Effector CD4-positive, alpha-beta T cell (primary cell): ENCODE measurements at places on chromosomes 1 and 21.
A peak's percentile ranks its signal among the peaks of the same experiment; 100 is the strongest.

- no peak for DNase-seq
Observed at GRCh38 chr1:5970610-5971273, 21.5 kb downstream of the NPHP4 start.

- DNase-seq, result peak; percentile 41
Observed at GRCh38 chr1:160206036-160206389, 829 bp downstream of the PEA15 start.

DNA sequence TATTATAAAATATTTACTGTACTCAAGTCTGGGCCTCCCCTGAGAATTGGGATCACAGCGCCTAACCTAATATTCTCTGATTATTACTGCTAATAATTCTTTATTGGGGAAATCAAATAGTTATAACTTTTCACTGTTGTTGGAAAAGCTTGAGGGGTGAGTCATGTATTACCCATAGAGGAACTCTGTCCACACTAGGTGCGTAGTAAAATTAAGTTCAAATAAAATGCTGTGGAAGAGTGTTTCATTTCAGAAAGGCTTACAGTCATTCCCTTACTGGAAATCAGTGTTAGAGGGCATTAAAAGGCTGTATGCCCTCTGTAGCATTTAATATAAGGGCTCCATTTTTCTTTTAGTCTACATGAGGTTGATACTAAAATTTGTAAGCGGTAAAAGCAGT, 135.0 kb upstream of the NFIA start:
- no peak for DNase-seq

GRCh38 chr21:40923407-40923806, 76.4 kb upstream of the DSCAM start:
- DNase-seq, result no peak

DNA sequence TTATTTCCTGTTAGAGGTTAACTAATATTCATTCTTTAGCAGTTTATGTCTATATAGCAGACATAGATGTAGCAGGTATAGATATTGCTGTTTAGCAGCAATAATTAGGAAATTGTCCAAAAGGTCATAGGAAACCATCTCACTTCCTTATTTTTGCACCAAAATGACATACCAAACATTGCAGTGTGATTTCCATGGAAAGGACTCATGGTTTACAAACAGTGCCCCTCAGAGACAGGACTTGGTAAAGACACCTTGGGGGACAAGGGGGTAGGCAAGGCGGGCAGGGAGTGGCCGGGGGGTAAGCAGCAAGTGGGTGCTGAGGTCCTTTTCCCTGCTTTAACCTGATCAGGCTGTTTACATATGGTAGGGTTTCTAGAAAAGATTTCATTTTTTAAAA, 30.5 kb downstream of the BATF3 start:
- DNase-seq, result no peak

GRCh38 chr21:39052718-39053117, 130.5 kb downstream of the PSMG1 start:
- DNase-seq, result no peak

DNA sequence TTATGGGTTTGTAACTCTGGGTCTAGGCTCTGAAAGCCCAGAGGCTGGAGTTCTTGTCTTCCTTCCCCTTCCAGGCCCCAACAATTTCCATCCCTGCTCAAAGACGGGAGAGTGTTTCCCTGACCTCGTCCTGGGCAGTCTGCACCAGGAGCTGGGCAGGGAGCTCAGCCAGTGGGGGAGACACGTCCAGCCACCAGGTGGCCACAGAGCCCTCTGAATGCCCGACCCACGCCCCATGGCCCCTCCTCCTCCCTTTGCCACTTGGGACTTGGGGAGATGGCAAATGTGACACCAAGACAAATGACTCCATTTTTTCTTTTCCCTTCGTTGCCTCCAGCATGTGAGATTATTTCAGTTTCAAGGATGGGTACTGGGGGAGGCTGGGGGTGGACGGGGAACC, 159.9 kb upstream of the AJAP1 start:
- DNase-seq, result no peak

- DNase-seq, result no peak
Observed at GRCh38 chr1:15702722-15703550, 18.8 kb downstream of the PLEKHM2 start.

GRCh38 chr1:160024195-160024905, 7.4 kb downstream of the PIGM start:
- no peak for DNase-seq

DNA sequence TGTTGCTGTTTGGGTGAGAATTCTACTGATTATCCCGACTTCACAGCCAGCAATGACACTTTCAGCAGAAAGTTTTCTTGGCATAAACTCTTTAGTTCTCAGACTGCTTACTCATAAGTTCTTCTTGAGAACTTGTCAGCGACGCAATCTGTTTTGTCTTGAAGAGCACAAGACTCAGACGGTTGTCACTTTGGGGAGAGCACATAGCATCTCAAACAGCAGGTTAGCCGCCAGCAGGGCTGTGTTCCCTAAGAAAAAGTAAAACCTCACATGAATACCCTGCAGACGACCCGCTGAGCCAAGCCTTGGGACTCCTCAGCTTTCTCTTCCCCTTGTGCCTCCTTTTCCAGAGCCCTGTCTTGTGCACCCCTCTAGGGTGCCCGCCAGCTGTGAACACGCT, 11.4 kb downstream of the AGMAT start:
- DNase-seq, result no peak

DNA sequence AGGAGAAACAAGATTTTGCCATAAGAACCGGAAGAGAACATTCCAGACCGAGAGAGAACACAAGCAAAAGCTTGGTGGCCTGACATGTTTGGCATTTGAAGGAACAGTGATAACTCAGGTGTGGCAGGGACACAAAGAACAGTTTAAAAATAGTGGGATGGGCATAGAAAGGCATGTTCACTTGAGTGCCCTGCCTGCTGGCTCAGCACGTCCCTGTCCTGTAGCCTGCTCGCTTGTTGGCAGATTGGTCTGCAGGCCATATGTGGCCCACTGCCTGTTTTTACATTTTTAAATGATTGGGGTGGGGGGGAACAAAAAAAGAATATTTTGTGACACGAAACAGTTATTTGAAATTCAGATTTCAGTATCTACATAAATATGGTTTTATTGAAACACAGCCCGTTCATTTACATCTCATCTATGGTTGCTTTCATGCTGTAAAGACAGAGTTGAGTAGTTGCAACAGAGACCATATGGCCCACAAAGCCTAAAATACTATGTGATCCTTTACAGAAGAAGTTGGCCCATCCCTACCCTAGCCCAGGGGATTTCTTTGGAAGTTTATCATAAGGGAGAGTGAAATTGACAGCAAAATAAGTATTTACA, 100.7 kb downstream of the RGL1 start:
- no peak for DNase-seq

- no peak for DNase-seq
Observed at GRCh38 chr1:209617047-209617673, 33.6 kb downstream of the CAMK1G start.

- no peak for DNase-seq
Observed at GRCh38 chr1:159829273-159829634, 2.6 kb downstream of the SLAMF8 start.

- DNase-seq, result no peak
Observed at GRCh38 chr1:240084337-240084736, 7.3 kb upstream of the FMN2 start.

DNA sequence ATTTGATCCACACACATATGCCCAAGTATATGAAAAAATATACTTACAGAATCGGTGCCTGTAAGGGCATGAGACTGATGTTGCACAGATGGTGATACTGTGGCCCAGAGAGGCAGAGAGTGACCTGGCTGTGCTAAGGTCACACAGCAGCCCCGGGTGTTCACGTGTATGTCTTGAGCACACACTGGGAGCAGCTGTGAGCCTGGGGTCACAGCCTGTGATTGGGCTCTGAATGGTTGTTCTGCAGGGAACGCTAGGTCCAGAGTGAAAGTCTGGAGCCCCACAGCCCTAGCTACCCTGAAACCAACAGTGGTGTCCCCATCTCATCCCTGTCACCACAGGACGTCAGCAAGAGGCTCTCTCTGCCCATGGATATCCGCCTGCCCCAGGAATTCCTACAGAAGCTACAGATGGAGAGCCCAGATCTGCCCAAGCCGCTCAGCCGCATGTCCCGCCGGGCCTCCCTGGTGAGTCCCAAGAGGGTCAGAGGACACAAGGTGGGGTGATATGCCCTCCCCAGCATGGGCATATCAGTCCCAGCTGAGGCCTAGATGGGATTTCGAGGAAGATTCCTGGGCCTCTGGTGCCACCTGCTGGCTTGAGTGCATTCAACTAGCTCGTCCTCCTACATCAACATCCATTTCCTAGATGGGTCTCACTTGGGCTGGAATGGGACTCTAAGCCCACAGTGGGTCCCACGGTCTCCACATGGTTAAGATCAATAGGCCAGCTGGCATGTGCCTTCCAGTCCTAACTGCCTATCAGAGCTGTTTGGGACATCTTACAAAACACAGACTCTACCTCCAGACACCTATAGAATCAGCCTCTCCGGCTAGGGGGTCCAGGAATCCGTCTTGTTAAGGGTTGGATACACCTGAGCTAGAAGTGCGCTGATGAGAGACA, 19.7 kb downstream of the CDK18 start:
- DNase-seq, result peak; percentile 62

- no peak for DNase-seq
Observed at GRCh38 chr1:184747089-184747955, 7.3 kb downstream of the EDEM3 start.

DNA sequence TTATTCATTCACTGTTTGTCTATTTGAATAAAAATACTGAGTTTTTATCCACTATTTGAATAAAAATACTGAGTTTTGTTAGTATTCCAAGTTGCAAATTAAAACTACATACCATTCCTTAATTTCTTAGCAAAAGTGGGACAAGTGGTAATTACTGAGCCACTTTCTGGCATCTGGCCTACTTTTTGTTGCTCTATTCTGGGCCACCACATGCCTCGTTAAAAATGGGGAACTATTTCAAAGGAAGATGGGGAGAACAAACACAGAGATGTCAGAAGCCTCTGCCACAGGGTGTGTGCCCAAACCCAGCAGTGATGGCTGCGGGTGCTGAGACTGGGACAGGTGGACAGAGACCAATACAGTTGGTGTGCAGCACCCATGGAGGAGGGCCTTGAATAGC, 14.6 kb downstream of the PIGP start:
- no peak for DNase-seq

GRCh38 chr1:218347336-218347722, 2.2 kb downstream of the TGFB2 start:
- no peak for DNase-seq

GRCh38 chr1:98417820-98418219, 243.7 kb upstream of the SNX7 start:
- DNase-seq, result no peak

GRCh38 chr1:89929467-89930063, 65.3 kb upstream of the ZNF326 start:
- DNase-seq, result no peak

DNA sequence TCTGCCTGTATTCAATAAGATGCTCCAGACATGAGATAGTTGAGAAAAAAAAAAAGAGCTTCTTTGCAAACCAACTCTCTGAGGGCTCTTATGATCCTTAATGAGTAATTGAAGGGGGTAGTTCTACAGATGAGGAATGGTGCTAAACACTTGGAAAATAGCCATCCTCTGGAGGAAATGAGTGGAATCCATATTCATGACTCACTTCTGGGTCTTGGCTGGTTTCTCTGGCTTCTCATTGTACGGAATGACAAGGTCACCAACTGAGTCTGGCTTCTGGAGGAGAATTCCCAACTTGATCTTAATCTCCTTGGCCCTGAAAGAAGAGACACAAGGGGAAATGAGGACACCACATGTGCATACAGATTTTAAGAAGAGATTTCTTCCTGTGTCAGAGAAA, 34.7 kb downstream of the RGS5 start:
- no peak for DNase-seq

DNA sequence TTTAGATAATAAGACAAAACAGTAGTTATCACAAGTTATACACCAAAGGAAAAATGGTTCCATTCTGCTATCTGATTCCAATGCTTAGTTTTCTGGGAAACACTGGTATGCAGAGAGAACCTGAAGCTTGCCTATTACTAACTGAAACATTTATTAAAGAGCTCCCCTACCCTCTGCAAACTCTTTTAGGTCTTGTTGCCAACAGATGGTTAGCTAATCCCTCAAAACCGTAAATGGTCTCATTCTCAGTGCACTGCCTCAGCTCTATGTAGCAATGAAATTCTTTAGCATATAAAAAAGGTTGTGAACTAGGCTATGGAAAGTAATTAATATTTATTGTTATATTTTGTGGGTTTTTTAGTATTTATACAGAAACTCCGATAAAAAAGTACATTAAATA, 20.4 kb downstream of the C21orf91 start:
- no peak for DNase-seq

GRCh38 chr1:215631040-215631439, 63.9 kb downstream of the KCTD3 start:
- DNase-seq, result no peak

GRCh38 chr21:42079939-42080787, 9.0 kb downstream of the UMODL1 start:
- DNase-seq, result no peak

- DNase-seq, result no peak
Observed at GRCh38 chr1:231869364-231869763, 242.8 kb downstream of the DISC1 start.

DNA sequence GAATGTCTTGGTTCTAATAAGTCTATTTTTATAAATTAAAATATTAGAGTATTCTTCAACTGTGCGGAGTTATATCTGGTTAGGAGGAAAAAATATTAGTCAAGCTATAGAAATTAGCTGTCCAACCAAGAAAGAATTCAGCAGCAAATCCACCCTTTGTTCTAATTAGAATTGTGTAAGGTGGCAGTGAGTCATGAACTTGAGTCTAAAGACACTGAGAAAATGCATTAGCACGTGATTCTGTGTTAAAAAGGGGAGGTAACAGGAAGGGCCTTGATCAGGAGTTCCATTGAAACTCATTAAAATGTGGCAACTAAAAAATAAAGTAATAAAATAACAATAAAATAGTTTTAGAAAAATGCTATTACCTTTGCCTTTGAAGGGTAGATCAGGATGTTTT, 398.2 kb upstream of the RGS18 start:
- no peak for DNase-seq

DNA sequence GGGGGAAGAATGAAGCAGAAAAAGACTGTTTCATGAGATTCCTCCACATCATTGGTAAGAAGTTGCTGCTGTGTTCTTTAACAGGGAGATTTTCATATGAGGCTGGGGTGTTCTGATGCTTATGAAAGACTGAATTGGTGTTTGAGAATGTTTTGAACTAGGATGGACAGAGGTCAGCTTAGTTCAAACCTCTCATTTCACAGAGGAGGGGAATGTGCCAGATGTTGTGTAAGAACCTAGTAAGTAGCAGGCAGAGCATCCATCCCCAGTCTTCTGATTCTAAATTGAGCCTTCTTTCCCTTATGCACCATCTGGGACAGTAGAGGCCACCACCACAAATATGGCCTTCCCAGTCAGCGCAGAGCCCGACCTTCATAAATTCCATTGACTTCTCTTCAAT, 43.7 kb downstream of the SAMD13 start:
- DNase-seq, result no peak

GRCh38 chr1:51328279-51328678, 2.1 kb downstream of the TTC39A start:
- DNase-seq, result no peak
